Activated CD8-positive, alpha-beta T cell treated with anti-CD3 and anti-CD28 coated beads for 36 hours (primary cell): ENCODE measurements at places on chromosomes 6 and 20.

DNA sequence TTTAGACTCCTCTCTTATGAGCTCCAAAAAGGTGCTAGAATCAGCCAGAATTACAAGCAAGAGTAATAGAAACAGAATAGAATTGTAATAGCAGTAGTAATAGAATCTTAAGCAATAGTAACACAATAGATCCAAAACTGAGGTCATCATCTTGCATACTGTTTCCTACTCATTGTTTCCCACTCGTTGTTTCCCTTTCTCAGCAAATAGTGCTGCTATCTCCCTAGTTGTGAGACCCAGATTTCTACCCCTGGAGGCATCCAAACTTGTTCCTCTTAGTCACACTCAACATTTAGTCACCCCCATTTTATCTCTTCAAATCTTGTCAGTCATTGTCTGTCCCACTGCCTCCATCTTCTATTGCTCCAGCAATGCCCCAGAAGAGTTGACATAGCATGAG, 356.9 kb upstream of the MARCKS start:
- no peak for DNase-seq
- no peaks in the 10 kb centered on the region for H3K27me3 ChIP-seq
- no peaks in the 10 kb centered on the region for H3K36me3 ChIP-seq
- no peak overlapping the region for H3K27ac ChIP-seq

DNA sequence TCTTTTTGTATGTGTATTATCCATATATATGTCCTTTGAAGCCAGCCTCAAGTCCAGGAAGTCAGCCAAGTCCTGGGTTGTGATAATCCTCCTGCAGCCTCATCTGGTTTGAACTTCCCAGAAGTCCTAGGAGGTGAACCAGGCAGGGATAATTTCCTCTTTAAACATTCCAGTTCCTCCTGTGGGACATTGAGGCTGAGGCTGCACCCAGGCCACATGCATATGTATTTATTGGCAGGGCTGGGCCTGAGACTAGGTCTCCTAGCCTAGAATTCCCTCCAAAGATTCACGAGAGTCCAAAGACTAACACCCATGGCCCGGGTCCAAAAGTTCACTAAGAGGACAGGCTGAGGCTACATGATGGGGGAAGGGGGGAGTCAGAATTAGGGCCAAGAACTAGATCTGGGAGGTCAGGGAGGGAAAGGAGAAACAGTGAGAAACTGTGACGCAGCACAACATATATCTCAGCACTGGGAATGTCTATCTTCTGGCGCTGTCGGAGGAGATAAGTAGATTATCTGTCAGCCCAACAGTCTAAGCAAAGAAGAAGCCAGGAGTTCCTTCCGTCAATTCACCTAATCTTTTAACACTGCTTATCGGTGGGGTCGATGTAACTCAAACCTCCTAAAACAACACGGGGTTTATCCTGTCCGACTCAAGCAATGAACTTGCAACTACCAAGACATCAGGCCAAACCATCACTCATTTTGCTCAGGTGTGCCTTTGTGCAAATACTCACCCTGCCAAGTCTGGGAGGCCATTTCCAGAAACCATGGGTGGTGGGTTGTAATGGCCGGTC, 43.3 kb downstream of the SNX5 start:
- peaks cover 3% of the 10 kb centered on the region for H3K27me3 ChIP-seq
- DNase-seq, result no peak
- no peaks in the 10 kb centered on the region for H3K36me3 ChIP-seq
- no peaks in the 10 kb centered on the region for H3K4me1 ChIP-seq

GRCh38 chr20:52318651-52319050, 127.1 kb upstream of the ZFP64 start:
- DNase-seq, result no peak
- no peak overlapping the region for H3K4me3 ChIP-seq
- H3K27me3 ChIP-seq, result peaks cover 3% of the 10 kb centered on the region
- H3K4me1 ChIP-seq, result peaks cover under 1% of the 10 kb centered on the region
- H3K27ac ChIP-seq, result no peak overlapping the region

GRCh38 chr6:41938590-41939175, 2.9 kb downstream of the CCND3 start:
- H3K27ac ChIP-seq, result peak overlapping the region; percentile 91
- H3K4me1 ChIP-seq, result peaks cover 51% of the 10 kb centered on the region
- no peaks in the 10 kb centered on the region for H3K27me3 ChIP-seq

DNA sequence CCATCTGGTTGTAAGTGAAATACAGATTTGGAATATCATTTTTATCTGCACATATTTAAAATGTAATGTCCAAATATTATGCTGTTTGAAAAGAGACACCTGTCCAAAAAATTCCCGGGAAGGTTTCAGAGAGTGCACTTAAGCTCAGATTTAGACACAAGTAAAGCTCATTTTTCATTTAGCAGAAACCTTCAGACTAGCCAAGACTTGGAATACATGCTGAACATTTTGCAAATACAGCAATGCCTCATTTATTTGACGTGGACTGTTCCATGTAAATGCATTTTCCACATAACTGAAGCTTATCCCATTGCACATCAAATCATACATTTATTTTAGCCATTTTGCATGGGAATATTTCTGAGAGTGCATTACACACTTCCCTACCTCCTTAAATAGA, 280.7 kb downstream of the ZNF217 start:
- no peaks in the 10 kb centered on the region for H3K4me1 ChIP-seq
- no peak overlapping the region for H3K27ac ChIP-seq
- H3K36me3 ChIP-seq, result no peaks in the 10 kb centered on the region
- no peaks in the 10 kb centered on the region for H3K27me3 ChIP-seq
- H3K4me3 ChIP-seq, result no peak overlapping the region

DNA sequence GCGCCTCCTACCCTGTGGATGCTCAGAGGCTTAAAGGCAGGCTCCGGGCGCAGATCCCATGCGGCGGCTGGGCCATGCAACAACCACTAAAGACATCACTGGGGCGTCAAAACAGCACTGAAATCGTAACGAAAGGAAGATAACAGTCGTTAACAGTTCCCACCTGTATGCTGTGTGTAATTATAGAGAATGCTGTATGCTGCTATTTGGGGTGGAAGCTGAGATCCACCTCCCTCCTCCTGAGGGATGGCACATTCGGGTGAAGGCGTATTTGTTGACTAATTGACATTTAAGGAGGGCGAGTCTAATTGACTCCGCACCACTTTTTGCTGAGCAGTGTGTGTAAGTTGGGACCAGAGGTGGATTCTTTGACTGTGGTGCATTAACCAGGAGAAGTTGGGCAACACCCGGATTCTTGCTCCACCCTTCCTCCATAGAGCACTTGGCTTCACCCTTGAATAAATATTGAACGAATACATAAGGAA, 687 bp downstream of the SLC35A1 start:
- H3K4me1 ChIP-seq, result peaks cover 18% of the 10 kb centered on the region

DNA sequence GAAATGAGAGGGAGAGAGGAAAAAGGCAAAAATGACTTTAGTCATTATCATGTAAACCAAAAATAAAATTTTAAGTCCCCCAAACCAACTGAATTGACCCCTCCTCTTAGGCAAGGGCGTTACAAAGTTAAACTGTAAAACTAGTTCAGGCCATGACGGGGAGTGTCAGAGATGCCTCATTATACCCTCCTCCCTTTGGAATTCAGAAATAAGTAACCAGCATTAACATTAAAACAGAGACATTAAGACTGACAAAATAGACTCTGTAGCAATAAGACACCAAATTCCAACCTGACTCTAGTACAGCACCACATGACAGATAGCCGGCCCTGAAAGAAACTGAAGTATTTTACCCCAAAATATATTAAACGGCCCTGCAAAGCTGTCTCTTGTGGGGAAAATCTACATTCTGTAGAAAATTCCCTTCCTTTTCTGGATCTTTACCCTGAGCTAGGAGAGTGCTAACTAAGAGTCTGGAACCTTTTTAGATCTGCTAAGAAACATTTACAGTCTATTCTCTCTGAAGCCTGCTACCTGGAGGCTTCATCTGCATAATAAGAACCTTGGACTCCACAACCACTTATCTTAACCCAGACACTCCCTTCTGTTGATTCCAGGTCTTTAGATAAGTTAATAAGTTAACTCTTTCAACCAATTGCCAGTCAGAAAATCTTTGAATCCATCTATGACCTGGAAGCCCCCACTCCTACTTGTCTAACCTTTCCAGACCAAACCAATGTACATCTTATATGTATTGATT, 150.7 kb downstream of the PKHD1 start:
- H3K4me3 ChIP-seq, result no peak overlapping the region
- peaks cover 2% of the 10 kb centered on the region for H3K27me3 ChIP-seq
- DNase-seq, result no peak
- no peak overlapping the region for H3K27ac ChIP-seq
- H3K36me3 ChIP-seq, result no peaks in the 10 kb centered on the region
- H3K4me1 ChIP-seq, result no peaks in the 10 kb centered on the region

- DNase-seq, result peak; percentile 54
- H3K4me1 ChIP-seq, result peaks cover 33% of the 10 kb centered on the region
- H3K27me3 ChIP-seq, result no peaks in the 10 kb centered on the region
- peak within 1 kb of the TSS; percentile 73 for H3K4me3 ChIP-seq
Observed at GRCh38 chr20:32585011-32585585, at the start of gene NOL4L. Gene NOL4L (minus strand): TSS chr20:32585333. CDS start chr20:32584890, 443 bp downstream.

GRCh38 chr6:112320561-112321318, 26.4 kb upstream of the RFPL4B start:
- H3K4me1 ChIP-seq, result no peaks in the 10 kb centered on the region
- H3K27ac ChIP-seq, result no peak overlapping the region
- H3K27me3 ChIP-seq, result peaks cover 17% of the 10 kb centered on the region
- H3K4me3 ChIP-seq, result no peak overlapping the region
- no peaks in the 10 kb centered on the region for H3K36me3 ChIP-seq

DNA sequence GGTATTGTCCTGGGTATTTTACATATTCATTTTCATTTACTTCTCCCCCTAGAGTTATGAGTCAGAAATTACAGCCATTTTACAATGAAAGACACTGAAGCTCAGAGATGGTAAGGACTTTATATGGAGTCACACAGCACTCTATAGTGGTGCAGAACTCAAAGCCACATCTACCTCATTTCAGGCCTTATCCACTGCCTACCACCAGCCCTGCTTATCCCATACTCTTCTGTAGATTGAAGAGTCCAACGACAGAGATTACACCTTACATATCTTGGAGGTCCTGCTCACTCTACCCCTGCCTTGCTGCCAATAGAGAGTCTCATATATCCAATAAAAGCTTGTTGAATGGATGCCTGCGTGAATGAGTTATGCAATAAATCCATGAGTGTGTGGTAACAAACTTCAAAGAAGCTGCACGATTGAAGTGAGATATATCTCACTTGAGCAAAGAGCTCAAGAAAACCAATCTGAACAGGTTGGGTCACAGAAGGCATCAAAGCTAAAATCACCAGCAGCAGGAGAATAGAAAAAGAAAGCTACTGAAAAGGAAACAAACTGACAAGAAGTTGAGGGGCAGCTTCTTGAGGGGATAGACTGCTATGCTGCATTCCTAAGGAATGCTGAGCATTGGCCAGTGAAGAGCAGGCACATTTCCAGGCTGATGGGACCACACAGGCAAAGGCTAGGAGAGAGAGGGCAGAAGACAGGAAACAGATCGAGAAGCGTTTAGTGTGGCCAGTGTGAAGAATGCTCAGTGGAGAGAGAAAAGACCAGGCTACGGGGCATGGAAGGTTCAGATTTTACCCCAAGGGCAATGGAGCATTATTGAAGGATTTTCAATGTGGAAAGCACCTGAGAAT, 585.6 kb downstream of the DHX35 start:
- no peaks in the 10 kb centered on the region for H3K4me1 ChIP-seq
- H3K4me3 ChIP-seq, result no peak overlapping the region
- H3K27ac ChIP-seq, result no peak overlapping the region
- H3K36me3 ChIP-seq, result no peaks in the 10 kb centered on the region
- peaks cover under 1% of the 10 kb centered on the region for H3K27me3 ChIP-seq

- no peak for DNase-seq
- peaks cover 42% of the 10 kb centered on the region for H3K36me3 ChIP-seq
- H3K4me1 ChIP-seq, result peaks cover 96% of the 10 kb centered on the region
- no peaks in the 10 kb centered on the region for H3K27me3 ChIP-seq
- H3K4me3 ChIP-seq, result no peak overlapping the region
- peak overlapping the region; percentile 72 for H3K27ac ChIP-seq
Observed at GRCh38 chr6:149332602-149333265, 15.2 kb downstream of the TAB2 start.

DNA sequence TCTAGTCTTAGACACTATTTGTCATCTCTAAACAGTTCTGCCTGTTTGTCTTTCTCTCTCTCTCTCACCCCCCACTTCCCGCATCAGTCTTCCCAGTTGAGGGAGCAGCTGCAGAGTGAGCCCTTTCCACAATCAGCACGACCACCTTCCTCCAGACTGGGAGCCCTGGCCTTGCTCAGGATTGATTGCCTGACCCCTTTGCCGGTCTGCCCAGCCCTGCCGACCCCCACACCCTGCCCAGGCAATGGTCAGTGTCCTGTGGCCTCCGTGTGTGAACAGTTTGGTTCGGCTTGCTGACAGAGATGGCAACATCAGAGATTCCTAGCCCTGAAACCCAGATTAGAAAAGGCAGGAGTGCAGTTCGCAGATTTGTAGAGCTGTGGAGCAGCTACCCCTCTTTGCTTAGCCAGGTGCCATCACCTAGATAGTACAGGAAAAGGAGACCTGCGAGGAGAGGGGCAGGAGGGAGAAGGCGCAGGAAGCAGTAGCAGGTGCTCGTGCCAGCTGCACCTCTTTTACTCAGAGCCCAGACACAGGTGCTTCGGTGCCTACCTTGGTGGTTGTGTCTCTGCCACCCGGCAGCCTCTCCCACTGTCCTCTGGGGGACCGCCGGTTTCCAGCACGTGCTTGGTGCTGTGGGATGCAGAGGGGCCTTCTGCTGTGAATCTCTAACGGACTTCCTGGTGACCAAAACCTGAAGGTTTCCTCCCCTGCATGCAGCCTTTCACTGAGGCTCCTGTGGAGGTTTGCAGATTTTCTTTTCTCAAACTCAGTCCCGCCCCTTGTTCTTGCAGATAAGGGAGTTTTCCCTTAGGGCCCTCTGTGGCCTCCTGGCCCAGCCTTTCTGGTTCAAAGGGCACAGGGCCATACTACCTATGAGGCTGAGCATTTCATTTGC, 92.4 kb downstream of the SCML4 start:
- H3K27me3 ChIP-seq, result no peaks in the 10 kb centered on the region
- peak; percentile 50 for DNase-seq
- H3K36me3 ChIP-seq, result peaks cover 15% of the 10 kb centered on the region
- H3K27ac ChIP-seq, result peak overlapping the region; percentile 90
- H3K4me3 ChIP-seq, result peak overlapping the region; percentile 89
- H3K4me1 ChIP-seq, result peaks cover 70% of the 10 kb centered on the region

DNA sequence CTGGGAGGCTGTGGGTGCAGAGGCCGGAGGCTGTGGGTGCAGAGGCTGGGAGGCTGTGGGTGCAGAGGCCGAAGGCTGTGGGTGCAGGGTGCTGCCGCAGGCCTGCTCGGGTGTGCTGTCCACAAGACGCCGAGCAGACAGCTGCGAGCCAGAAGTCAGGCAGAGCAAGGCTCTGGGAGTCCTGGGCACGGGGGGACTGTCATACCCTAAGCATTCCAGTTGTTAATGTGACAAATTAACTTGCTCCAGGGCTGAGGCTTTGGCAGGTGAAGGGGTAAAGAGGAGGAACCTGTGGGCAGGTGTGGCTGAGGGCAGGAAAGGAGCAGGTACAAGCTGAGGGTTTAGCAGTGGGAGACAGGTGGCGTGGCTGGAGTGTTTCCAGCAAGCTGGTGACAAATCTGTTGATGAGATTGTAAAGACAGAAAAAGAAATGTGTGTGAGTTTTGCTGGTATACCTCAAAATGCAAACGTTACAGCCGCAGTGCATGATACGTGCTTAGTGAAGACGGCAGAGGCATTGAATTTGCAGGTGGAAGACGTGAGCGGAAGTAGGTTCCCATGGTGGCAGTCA, 14.2 kb upstream of the ADRM1 start:
- H3K4me1 ChIP-seq, result peaks cover 2% of the 10 kb centered on the region
- H3K4me3 ChIP-seq, result no peak overlapping the region
- no peak overlapping the region for H3K27ac ChIP-seq
- no peaks in the 10 kb centered on the region for H3K27me3 ChIP-seq
- no peaks in the 10 kb centered on the region for H3K36me3 ChIP-seq

- H3K4me3 ChIP-seq, result no peak overlapping the region
- H3K4me1 ChIP-seq, result peaks cover 9% of the 10 kb centered on the region
- peak; percentile 61 for DNase-seq
- no peak overlapping the region for H3K27ac ChIP-seq
Observed at GRCh38 chr20:57412347-57413029, 21.3 kb downstream of the RBM38 start.
